ENCODE measurements at places on chromosomes 13 and 19.
A peak's percentile ranks its signal among the peaks of the same experiment; 100 is the strongest.

DNA sequence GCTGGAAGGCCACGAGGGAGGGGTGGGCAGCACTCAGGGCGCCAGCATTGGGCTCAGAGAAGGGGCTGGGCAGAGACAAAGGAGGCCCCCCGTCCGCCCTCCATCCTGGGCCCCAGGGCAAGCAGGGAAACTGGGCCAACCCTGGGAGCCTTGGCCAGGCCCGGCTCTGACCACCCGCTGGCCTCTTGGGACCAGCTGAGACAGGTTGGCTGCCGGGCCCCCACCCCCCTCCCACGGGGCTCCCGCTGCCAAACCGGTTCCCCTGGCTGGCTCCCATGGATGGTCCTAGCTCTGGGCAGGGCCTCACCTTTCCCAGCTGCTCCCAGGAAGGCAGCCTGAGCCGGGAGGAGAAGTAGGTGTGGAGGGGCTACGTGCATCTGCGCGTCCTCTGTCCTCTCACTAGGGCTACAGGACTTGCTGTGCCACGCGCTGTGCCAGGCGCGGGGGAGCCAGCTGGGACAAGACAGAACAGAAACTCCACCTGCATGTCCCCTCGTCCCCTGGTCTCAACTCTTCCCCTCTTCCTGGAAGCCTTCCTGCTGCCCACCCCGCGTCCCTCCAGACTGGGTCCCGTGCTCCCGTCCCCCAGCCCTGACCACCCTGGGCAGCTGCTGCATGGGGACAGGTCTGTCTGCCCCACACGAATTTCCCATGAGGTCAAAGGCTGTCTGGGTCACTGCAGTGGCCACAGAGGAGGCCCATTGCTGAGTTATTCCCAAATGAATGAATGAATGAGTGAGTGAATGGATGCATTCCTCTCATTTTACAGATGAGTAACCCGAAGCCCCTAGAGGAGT is 29.1 kb upstream of the NCCRP1 start:
- no peak for DNase-seq

DNA sequence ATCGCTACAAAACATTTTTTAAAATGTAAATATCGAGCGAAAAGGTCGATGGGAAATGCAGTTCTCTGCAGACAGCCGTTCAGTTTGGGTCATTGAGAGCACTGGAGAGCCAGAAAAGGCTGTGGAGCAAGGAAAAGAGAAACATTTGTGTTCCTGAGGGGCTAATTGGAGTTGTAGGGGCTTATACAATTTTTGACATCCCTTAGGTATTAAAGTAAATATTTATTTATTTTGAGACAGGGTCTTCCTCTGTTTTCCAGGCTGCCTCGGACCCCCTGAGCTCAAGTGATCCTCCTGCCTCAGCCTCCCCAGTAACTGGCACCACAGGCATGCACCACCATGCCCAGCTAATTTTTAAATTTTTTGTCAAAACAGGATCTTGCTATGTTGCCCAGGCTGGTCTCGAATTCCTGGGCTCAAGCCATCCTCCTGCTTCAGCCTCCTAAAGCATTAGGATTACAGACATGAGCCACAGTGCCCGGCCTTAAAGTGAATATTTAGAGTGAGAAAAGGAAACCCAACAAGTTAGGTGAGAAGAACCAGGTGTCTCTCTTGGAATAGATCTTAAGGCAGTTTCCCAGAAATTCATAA is 825 bp upstream of the YIF1B start:
- DNase-seq: no peak

- no peak for DNase-seq
Observed at GRCh38 chr13:71625694-71626093, 241.3 kb downstream of the DACH1 start.

- DNase-seq: peak; percentile 65
Observed at GRCh38 chr19:4057931-4058692, 8.6 kb downstream of the ZBTB7A start.

DNA sequence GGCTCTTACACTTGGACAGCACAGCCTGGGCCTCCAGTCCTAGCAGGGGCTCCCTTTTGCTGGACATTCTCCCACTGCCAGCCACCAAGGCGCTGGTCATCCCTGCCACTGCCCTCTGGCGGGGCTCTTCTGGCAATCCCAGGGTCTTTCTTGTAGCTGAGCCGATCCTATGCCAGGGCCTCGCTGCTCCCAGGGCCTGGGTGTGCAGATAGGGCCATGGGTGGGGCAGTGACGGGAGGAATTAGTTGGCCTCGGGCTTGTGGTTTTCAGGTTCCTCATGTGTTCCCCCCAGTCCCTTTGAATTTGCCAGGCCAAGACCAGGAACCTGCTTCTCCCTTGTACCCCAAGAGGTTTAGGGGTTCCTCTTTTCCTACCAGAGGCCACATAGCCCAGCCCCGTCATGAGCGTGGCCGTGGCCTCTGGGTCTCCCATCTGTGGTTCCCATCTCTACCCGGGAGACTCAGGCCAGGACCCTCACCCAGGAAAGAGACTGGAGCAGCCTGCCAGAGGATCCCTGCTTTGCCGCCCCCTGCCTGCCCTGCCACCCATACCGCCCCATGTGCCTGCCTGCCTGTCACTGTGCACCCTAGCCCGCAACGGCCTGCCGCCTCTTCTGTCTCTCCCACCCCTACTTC is 26.2 kb downstream of the TMED1 start:
- DNase-seq: no peak

DNA sequence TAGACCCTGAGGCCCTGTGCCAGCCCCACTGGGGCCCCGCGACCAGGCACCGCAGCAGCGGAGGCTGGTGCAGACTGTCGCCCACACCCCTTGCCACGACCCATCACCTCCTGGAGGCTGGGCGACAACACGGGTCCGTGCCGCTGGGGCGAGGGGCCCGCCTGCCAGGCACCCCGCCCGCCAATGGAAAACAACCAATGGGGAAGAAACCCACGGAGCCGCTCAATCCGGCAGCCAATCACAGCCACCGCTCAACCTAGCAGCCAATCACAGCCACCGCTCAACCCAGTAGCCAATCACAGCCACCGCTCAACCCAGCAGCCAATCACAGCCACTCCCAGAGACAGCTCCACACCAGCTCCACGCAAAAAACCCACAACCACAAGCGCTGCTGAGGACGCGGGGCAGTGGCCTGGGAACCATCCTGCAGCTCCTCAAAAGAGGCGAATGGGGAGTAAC is 29.7 kb downstream of the GPX4 start:
- peak; percentile 78 for DNase-seq

DNA sequence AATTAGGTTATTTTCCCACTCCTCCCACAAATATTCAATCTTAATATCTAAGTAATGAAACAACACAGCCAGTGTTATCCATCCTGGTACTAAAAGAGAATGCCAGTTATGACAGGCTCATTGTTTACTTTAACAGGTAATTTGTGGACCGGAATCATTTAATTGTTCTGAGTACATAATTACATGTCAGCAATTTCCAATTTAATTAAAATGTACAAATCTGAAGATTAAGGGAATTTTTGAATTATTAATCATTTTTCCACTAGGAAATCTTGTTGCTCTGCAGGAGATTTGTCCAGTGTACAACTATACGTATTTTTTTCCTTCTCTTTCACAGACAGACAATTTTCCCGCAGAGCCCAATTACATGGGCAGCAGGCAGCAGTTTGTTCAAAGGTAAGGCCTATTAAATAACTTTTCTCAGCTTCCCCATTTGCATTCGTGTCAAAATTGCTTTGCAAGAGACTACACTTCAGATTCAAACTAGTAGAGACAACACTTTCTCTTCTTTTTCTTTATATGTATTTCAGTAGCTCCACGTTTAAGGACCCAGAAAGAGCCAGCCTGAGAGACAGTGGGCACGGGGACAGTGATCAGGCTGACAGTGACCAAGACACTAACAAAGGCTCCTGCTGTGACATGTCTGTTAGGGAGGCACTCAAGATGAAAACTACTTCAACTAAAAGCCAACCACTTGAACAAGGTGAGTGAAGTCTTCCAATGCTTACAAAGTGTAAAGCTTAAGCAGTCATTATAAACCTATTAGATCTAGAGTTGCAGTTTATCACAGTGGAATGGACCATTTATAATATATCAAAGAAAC is 34.8 kb downstream of the PCDH17 start:
- DNase-seq: no peak

GRCh38 chr19:55633861-55634260 is 6.9 kb upstream of the ZNF580 start:
- no peak for DNase-seq

DNA sequence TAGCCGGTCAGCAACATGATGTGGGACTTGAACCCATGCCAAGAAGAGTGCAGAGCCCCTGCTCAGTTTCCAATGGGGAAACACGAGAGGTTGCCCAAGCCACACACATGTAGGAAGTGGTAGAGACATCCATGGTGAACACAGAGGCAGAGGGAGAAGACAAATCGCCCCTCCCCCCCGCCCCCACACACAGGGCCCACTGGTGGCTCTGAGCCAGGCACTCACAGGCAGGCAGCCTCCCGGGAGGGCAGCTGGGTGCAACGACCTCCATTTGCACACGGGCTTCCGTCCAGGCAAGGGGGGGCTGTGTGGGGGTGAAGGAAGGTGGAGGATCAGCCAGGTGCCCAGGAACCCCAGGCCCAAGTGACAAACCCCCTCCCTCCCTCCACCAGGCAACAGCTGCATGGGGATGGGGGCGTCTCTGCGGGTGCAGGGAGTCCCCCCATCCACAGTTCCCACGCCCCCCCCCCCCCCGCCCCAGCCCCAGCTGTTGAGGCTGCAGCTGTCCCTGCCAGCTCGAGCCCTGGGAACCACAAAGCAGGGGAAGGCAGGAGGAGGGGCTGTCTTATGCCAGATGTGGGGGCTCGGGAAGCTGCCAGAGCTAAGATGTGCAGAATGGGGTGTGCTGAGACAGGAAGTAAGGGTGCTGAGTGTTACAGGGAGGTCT is 3.4 kb downstream of the NOTCH3 start:
- no peak for DNase-seq

DNA sequence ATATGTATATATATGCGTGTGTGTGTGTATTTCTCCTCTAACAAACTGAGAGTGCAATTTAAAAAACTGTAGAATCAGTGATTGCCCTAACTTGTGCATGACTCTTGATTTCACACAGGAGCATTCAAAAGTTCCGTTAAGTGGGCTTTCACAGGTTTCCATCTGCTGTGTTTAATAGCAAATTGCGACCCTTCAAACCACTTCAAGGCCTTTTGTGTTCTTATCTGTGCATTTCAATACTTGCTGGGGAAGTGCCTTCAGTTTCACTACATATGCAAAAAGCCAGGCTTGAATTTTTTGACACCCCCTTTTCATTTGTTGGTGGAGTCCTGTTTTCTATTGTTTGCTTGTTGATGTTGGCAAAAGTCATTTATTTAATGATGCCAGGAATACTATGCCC is 158.0 kb downstream of the TM9SF2 start:
- DNase-seq: no peak

DNA sequence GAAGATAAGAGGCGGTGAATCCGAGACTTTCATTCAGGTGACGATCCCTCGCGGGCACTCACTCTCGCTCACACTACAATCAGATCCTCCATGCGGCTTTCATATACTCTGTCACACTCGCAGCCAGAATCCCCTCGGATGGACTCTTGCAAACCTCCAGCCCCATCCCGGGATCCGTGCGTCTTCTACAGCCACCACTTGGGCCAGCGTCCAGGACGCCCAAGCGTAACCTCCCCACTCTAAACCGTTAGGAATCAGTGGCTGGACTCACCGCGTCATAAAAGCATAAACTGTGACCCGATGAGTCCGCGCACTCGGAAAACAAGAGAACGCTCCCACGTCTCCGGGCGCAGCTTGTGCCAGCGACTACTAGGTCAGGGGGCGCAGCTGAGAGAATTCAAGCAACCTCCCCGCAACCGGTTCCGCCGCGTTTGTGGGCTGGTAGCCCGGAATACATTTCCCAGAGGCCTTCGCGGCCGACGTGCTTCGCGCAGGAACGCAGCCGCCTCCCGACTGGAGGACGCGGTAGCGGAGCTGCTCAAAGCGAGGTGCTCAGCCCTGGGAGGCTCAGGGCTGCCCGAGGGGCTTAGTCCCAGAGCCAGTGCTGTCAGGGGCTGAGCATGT is 27.6 kb downstream of the ZNF607 start:
- DNase-seq: peak; percentile 81

GRCh38 chr13:112077729-112078128 is 10.8 kb downstream of the SOX1 start:
- no peak for DNase-seq

GRCh38 chr13:111116856-111117255 is 1.7 kb downstream of the ARHGEF7 start:
- DNase-seq: no peak

- DNase-seq: no peak
Observed at GRCh38 chr13:26200811-26201210, 21.3 kb downstream of the RNF6 start.

DNA sequence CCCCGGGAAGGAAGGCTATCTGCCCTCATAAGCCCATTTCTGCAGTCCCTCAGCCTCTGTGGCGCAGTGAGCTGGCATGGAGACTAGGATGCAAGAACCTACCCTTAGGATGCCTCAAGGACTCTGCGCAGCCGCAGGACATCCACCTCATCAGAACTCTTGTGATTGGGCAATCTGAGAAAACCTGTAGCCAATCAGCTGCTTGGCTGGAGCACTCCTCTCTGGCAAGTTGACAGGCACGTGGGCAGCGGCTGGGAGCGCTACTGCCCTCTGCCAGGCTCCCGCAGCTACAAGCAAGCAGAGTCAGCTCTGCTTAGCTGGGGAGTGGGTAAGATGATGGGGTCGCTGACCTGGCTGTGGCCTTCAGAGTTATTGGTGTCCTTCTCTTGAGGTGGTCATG is 1.5 kb upstream of the ECSIT start:
- peak; percentile 61 for DNase-seq

DNA sequence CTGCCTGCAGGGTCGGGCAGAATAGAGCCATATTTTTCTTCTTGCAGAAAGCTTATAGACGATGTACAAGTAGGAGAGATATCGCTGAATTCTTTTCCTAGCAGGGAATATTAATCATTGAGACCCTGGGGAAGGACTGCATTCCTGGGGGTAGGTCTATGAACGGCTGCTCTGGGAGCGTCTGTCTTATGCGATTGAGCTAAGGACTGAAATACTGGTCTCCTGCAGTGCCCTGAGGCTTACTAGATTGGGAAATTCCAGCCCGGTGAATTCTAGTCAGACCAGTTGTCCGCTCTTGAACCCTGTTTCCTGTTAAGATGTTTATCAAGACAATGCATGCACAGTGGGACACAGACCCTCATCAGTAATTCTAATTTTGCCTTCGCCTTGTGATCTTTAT is 59.8 kb upstream of the UBAC2 start:
- DNase-seq: no peak

GRCh38 chr13:75986818-75987217 is 350.7 kb downstream of the LMO7 start:
- no peak for DNase-seq

- no peak for DNase-seq
Observed at GRCh38 chr13:33873251-33873908, 55.4 kb downstream of the RFC3 start.

- no peak for DNase-seq
Observed at GRCh38 chr19:29002336-29002735, 210.6 kb downstream of the UQCRFS1 start.

DNA sequence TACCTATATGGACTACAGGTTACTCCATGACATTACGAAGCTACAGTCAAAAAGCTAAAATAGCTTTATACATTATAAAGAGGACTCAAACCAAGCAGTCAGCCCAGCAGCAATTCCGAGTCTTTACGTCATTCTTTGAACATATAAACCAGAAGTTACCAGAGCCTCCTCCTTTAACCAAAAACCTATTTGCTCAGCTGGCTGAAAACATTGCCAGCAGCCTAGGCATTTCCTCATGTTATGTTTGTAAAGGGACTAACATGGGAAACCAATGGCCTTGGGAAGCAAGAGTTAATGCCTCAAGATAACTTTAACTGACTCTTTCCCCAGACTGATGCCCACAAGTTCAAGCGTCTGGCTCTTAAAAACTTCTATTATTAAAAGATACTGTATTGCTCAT is 104.1 kb upstream of the ZNF492 start:
- DNase-seq: no peak

Data from stimulated activated CD4-positive, alpha-beta T cell treated with anti-CD3 and anti-CD28 coated beads, Interleukin-2, amount 100 ng/mL, for 24 hours (primary cell).